Activated CD8-positive, alpha-beta memory T cell treated with anti-CD3 and anti-CD28 coated beads for 24 hours (primary cell): ENCODE measurements at places on chromosomes 2 and 18.

DNA sequence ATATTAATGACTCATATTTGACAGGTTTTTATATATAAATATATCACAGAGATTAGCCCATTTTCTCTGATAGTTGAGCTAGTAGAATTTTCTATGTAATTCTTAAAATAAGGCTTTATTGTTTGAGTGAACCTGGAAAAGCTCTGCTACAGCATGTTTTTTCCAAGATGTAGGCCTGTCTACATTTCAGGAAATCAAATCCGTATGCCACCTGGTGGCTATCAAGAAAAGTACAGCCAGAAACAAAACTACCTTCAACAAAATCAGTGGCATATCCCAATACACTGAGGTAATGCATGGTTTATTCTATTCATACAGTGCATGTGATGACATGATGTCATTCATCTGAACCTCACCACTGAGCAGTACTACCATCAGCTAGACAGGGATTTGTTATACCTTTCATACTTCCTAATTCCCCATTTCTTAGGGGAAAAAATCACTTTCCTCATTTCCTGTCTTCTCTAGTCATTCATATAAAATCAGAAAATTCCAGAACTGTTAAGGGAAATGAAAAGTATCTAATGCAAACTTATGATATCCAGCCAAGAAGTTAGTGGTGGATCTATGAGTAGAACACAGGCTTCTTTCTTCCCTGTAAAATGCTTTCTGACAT lies 310.4 kb upstream of the SYT4 start:
- DNase-seq: no peak

DNA sequence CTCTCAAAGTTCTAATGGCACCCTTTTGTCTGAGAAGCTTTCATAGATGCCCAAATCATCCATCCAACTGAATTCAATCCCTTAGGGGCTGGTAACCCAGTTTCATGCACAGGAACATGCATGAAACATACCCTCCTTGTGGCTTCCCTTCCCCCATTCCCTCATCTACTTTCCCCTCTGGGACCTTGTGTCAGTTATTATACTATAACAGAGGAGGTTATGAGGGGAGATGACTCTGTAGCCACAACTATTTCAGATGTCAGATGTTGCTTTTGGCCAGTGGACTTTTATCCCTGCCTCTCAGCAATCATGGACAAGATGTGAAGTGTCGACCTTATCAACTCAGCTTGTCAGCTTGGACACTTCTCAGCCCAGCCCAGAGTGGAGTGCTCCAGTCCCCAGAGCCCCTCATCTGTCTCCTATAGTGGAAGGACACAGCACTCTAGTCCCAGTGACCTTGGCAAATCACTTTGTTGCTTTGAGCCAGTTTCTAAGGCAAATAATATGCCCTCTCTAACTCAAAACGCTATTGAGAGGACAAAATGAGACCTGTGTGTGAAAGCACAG lies 8.4 kb downstream of the DHRS9 start:
- DNase-seq: no peak

DNA sequence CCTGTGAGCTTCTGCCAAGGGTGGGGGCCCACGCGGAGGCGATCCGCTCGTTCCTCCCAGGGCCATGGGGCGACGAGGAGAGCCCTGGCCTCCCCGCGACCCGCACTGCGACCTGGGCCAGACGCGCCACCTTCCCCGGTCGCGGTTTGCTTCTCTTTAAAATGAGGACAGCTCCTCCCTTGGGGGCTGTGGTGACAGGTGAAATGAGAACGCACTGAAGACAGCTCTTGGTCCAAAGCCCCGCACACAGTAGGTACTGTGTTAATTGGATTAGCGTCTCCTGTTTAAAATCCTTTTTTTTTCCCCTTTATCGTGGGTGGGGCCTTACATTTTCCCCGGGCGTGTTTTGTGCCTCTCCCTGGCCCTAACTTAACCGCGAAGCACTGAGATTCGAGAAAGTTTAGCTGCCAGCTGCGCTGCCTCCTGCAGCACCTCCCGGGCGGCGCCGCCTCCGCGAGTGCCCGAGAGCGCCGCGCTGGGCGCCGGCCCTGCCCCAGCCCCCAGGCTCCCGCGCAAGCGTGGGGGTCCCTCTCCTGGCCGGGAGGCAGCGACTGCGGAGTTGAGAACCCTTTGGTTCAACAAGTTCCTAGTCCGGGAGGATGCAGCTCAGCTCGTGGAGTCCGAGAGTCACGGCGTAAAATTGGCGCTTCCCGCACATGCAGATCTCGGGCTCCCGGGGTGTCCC lies 1.1 kb downstream of the HPCAL1 start:
- DNase-seq: peak; percentile 76

GRCh38 chr2:200184748-200185627 lies 121.5 kb upstream of the SPATS2L start:
- no peak for DNase-seq

DNA sequence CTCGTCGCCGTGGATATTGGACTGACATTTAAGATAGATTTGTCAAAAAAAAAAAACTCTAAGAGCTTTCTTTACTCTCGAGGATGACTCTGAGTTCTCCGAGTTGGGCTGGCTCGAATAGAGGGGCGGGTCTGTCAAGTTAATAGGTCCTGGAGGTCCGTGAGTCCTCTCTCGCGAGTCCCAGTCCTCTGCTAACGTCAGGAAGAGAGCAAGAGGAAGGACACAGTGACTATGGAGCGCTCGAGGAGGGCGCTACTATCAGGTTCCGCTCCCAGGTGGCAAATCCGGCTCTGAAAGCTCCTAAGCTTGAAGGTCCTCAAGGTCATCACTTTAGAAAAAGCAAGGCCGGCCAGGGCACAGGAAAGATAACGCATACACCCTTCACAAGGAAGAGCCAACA lies 404 bp upstream of the AKAIN1 start:
- no peak for DNase-seq

GRCh38 chr2:37583402-37583801 lies 88.0 kb downstream of the CDC42EP3 start:
- DNase-seq: no peak

GRCh38 chr2:222214885-222215284 lies 83.9 kb downstream of the PAX3 start:
- DNase-seq: no peak

GRCh38 chr2:177281400-177282180 lies 17.1 kb upstream of the NFE2L2 start:
- no peak for DNase-seq

GRCh38 chr18:1806884-1807615 lies 764.3 kb downstream of the METTL4 start:
- DNase-seq: no peak

DNA sequence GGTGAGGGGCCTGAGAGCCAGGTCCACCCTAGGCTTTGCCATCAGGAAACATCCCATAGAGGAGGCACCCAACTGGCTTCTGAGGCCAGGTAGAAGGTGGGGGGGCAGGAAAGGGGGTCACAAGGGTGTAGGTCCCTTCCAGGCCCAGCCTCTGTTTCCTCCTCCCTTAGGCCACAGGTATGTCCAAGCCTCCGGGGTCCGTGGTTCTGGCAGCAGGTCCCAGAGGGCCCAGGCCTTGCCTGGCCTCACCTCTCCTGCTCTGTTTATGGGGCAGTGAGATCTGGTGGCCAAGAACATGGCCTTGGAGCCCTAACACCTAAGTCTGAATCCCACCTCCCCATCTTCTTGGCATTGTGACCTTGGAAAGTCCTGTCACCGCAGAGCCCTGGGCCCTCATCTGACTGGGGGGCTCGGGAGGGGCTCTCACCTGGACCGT lies 21.6 kb upstream of the GPR17 start:
- DNase-seq: no peak

GRCh38 chr2:129731907-129732629 lies 247.4 kb upstream of the RAB6C start:
- DNase-seq: no peak

DNA sequence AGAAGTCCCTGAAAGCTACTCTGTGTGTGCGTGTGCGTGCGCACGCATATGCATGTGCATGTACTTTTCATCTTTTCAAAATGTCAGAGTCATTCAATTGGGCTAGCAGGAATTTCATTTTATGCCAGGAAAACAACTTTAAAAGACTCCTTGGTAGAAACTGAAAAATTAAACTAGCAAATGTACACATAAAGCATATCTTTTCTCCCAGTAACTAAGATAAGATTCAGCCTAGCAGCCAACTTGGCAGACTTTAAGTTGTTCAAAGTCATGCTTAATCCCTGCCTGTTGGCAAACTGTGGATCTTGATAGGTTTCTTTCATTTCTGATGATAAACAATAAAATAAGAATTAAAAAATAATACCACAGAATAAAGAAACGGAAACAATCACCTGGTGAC lies 1129.1 kb downstream of the LRP1B start:
- DNase-seq: no peak

DNA sequence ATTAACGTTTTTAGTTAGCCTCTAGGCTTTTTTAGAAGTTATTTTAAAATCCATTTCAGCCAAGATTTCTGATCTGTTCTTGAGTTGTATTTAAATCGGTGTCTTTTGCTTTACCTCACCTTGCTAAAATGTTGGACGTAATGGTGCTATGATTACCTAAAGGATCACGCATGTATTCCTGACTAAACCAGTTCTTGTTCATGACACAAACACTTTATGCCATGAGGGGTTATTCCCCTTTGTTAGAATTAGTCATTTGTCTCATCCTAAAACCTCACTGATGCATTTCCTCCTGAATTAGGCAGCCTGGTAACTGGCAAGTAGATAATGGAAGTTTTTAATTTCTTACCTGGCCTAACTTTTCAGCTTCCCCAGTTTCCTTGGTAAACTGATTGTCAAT lies 185.4 kb upstream of the TANK start:
- no peak for DNase-seq

DNA sequence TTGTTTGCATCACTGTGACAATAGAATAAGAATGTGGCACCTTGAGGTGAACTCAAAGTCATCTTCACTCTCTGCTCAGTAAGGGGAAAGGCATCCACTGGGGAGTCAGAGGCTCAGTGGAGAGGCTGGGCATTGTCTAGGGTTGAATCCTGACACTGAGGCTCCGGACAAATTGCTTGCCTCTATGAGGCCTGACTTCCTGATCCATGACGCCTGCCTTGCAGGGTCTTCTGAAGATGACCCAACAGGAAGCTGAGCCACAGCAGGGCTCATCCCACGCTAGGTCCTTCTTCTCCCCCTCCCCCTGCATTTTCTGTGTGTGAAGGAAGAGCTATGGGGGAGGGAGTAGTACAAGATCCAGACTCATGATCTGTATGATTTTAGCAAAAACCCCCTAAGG lies 265.1 kb downstream of the SH3BP4 start:
- DNase-seq: no peak

- no peak for DNase-seq
Observed at GRCh38 chr18:9973470-9973869, 59.7 kb downstream of the VAPA start.

GRCh38 chr18:60090170-60090569 lies 190.4 kb downstream of the PMAIP1 start:
- no peak for DNase-seq

GRCh38 chr2:223740679-223741078 lies 96.7 kb downstream of the AP1S3 start:
- DNase-seq: no peak

DNA sequence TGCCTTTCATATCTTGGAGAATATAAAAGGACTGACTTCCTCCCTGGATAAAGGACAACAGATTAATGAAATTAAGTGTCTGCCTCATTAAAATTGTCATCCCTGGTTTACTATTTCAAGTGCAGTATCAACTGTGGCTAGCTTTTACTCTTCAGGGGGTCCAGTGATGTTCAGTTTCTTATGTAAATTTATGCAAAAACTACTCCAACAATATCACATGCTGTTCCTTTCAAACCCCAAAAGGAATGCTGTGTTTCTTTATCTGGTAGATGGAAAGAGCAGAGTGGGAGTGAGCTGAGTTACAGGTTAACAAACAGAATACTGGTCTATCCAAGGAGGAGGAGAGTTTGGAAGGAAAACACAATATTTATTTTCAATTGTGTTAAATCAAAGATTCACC lies 283.7 kb upstream of the VWC2L start:
- no peak for DNase-seq

DNA sequence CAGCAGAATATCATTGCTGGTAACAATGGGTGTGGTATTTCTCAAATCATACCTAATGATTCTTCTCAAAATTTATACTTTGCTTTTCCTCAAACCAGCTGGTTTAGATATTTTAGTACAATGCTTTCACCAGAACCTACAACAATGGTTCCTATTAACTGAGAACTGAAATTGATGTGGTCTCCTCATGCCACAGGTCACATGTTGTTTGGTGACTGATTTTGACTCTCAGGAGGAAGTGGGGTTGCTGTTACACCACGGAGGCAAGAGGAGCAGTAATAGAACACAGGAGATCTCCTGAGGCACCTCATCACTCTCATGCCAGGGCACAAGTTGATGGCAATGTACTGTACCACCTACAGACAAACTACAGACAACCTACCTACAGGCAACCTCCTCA lies 3.0 kb upstream of the CEP68 start:
- DNase-seq: no peak

GRCh38 chr2:167572883-167573619 lies 674.3 kb downstream of the STK39 start:
- DNase-seq: no peak

GRCh38 chr2:42562474-42563144 lies 5.8 kb upstream of the MTA3 start:
- no peak for DNase-seq

- no peak for DNase-seq
Observed at GRCh38 chr2:57544624-57545023, 502.0 kb upstream of the VRK2 start.

- DNase-seq: no peak
Observed at GRCh38 chr2:193776988-193777387, 1582.3 kb upstream of the TMEFF2 start.

- no peak for DNase-seq
Observed at GRCh38 chr2:109148117-109148746, 19.2 kb downstream of the SH3RF3 start.

DNA sequence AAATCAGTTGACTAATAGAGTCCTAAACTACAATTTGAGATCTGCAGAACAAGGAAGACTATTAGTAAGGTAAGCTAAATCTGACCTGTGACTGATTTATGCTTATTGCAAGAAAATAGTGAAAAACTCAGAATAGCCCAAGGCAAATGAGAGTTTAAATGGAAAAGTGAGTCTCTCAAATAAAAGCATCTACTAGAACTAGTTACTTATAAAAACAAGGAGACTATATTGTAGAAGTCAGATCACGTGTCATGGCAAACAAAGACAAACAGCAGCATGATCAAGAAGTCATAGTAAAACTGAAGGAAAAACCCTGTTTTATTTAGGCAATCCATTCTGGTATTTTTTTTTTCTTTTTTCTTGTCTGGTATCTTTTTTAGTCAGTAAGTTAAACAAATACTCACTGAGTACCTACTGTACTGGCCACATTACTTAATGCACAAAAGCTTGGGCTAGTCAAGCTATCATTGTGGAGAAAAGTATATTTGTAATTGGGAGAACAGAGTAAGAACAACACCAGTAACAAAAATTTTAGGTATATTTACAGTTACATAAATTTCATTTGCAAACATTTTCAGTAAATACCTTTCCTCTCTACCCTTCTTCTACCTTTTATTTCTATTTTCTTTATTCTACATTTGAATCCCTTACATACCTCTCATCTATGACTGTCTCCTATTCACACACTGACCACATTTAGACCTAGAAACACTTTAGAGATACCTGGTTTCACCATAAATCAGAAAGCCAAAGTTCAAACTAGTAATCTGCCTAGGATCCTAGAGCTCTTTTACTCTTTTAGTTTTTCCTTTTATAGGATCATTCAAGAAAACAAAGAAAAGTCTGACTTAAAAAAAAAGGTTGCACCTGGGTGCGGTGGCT lies 23.7 kb downstream of the CCDC88A start:
- DNase-seq: no peak
